ENCODE measurements at places on chromosomes 13 and 19.

GRCh38 chr19:1213391-1214286, 8.1 kb downstream of the STK11 start:
- DNase-seq: no peak

DNA sequence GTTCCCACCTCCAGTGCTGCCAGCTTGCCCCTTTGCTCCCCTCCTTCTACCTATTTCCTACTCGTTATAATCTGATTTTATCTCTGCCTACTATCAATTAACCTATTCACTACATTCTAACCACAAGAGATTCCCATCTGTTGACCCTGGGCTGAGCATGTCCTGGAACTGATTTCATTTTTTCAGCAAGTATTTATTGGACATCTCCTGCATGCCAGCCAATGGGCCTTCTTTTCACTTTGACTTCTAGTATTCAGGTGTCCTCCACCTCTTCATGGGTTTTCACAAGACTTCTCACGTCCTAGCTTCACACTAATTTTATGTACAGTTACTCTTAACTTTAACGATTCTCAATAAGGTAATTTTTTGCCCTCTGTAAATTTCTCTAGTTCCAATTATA, 282.7 kb upstream of the KLHL1 start:
- no peak for DNase-seq

DNA sequence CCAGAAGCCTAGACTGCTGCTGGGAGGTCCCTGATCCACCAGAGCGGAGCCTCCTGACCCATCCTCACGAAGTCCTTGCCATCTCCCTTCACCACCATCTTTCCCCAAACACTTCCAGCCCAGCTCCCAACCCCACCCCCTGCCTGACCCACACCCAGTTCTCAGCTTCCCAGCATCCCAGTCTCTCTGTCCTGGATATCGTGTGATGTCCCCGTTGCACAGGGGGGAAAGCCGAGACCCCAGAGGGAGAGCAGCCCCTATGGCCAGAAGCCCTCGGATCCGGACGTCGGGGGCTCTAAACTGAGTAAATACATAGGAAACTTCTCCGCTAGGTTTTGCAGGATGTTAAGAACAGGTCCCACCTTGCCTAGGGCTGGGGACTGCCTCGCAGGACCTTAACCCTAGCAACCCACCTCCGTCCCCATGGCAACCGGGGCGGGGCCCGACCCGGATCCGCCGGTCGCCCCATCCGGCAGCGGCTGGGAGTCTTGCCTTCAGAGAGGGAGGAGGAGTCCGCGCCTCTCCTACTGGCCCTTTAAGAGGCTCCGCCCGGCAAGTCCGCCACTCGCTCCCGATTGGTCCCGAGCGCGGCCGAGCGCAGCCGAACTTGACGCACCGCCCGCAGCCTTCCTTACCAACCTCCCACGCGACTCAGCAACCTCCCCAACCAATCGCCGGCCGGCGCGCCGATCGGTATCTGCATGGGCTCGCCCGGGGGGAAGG, 451 bp upstream of the HMG20B start:
- DNase-seq: no peak

GRCh38 chr19:33781996-33782395, 14.7 kb upstream of the KCTD15 start:
- DNase-seq: no peak

DNA sequence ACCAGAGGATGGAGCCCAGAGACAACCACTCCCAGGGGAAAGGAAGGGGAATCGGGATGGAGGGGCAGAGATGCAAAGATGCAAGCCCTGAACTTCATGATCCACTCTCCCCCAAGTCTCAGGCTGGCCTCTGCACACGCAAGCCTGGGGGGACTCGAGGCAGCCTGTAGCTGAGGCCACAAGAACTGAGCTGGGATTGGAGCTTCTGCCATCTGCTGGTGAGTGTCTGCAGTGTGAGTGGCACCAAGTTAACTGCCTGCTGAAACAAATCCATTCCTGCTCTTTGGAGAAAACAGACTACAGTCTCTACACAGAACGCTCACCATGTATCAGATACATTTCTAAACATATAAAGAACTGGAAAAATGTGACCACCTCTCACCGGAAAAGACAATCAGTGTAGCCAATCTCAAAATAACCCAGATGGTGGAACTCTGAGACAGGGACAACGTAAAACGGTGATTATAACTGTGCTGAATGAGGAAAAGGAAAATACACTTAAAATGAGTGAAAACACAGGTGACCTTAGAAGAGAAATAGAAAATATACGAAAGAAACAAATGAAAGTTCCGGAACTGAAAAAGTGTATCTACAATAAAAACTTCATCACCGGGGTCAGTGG, 62.1 kb downstream of the KLF2 start:
- no peak for DNase-seq

GRCh38 chr19:13864046-13864666, 12.8 kb upstream of the NANOS3 start:
- no peak for DNase-seq

GRCh38 chr19:15266683-15267082, 34.4 kb upstream of the EPHX3 start:
- DNase-seq: no peak

DNA sequence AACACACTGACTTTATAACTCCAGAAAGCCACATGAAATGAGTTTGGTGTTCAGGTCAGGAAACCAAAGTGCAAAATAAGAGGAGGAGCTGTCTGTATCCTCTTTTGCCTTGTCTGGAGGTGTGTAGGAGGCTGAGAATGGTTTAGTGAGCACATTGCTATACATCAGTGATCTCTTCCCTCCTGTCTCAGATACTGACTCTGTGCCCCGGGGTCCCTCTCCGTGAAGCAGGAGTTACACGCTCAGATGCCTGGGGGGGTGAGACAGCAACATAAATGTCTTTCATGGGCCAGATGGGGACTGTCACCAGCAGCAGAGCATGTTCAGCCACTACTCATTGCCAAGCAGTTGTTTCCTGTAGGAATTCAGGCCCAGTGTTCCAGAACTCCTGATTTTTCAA, 285.4 kb downstream of the ATP8A2 start:
- DNase-seq: no peak

GRCh38 chr13:111228262-111229144, 91.9 kb upstream of the TEX29 start:
- DNase-seq: no peak

GRCh38 chr19:57395710-57396109, 6.1 kb downstream of the ZNF548 start:
- DNase-seq: no peak

GRCh38 chr13:25181597-25181996, 9.5 kb upstream of the AMER2 start:
- no peak for DNase-seq
